ENCODE measurements at places on chromosomes 2 and 18.

GRCh38 chr2:190996338-190996946 is 17.5 kb downstream of the STAT1 start:
- no peak for DNase-seq

- DNase-seq, result no peak
Measured at GRCh38 chr2:43038696-43039094, 187.7 kb downstream of the ZFP36L2 start.

GRCh38 chr2:222115296-222115695 is 183.5 kb downstream of the PAX3 start:
- DNase-seq, result no peak

DNA sequence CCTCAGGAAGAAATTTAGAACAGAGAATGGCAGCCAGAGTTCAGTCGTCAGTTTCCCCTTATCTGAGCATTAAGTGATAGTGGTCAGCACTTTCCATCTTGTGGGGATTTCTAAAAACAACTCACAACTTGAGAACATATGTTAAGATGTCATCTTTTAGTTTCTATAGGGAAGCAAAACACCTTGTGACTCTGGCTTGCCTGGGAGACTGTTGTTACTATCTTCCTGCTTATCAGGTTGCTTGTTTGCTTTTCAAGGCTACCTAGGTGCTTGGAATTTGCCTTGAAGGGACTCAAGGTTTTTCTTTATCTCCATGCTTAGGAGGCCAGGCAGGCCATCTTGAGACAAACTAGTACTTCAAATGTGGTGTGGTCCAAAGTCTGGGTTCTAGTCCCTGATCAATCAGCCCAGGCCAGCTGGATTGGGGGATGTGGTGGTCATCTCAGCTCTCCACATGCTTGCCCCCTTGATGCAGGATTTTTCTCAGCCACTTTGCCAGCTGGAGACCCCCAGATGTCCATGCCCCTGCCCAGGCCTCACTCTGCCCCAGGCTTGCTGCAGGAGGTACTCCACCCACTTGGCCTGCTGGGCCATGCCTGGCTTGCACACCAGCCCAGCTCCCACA is 125.9 kb downstream of the LYPD1 start:
- no peak for DNase-seq

GRCh38 chr2:240834377-240834975 is 14.5 kb upstream of the KIF1A start:
- no peak for DNase-seq

DNA sequence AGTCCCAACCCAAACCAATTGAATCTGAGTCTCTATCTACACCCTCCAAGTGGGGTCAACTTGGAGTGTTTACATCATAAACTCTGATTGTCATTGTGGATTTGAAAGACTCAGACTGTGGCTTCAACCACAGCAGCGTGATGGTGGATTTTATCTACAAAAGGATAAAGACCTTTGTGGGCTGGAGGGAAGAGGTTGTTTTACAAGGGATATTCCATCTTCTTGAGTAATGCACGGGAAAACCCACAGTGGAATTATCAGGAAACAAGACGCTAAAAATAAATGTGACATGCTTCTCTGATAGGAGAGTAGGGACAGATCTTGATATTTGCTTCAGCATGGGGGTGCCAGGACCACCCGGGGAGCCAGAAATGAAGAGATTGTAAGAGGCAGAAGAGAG is 93.5 kb downstream of the LPIN1 start:
- DNase-seq, result no peak
